ENCODE measurements at places on chromosomes 3 and 15.

GRCh38 chr3:32347343-32348125 lies 44.1 kb upstream of the CMTM7 start:
- no peak for DNase-seq

- no peak for DNase-seq
These were observed 7.0 kb downstream of the ZPLD1 start for GRCh38 chr3:102441832-102442231.

DNA sequence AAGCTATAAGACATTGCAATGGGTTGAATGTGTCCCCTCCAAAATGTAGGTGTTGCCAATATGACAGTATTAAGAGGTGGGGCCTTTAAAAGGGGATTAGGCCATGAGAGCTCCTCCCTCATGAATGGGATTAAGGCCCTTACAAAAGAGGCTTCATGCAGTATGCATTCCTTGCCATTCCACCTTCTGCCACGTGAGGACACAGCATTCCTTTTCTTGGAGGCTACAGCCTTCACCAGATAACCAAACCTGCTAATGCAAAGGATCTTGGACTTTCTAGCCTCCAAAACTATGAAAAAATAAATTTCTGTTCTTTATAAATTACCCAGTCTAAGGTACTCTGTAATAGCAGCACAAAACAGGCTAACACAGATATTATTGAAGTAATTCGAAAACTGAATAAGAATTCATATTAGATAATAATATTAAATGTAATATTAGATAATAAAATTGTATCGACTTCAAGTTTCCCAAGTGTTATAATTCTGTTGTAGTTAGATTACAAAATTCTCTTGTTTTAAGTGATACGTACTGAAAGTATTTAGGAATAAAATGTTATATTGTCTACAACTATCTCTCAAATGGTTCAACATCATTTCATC lies 29.4 kb upstream of the ATP8B4 start:
- DNase-seq = no peak

- no peak for DNase-seq
These were observed 548.7 kb downstream of the NSUN3 start for GRCh38 chr3:94611596-94611995.

- DNase-seq = no peak
These were observed 590.6 kb downstream of the MAGI1 start for GRCh38 chr3:65448120-65448519.

DNA sequence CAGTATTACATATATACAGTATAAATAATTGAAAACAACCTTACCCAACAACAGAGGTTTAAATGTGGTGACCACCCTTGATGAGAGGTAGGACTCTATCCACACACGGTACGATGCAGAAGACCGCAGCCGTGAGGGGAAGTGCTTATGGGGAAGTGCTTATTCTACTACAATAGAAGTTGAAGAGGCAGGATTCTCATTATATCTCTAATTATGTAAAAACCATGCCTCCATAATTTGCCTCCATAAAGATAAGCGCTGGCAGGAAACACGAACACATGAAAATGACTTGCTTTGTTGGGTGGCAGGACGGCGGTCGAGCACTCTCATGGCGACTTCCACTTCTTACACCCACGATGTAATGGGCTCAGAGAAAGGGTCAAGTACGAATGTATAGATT lies 7.2 kb upstream of the MUC13 start:
- no peak for DNase-seq

- DNase-seq = no peak
These were observed 6.8 kb downstream of the SPINT1 start for GRCh38 chr15:40850576-40851112.

DNA sequence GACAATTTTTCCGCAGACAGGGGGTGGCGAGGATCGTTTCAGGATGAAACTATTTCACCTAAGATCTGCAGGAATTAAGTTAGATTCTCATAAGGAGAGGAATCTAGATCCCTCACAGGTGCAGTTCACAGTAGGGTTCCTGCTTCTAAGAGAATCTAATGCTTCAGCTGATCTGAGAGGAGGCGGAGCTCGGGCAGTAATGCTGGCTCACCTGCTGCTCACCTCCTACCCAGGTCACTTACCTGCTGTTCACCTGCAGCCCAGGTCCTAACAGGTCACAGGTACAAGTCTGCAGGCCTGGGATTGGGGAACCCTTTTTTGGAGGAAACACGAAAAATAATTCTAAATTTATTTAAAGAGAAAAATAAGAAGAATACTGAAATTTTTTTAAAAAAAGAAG lies 406.8 kb downstream of the MCTP2 start:
- no peak for DNase-seq

- no peak for DNase-seq
These were observed 12.6 kb downstream of the KLHL18 start for GRCh38 chr3:47295322-47295721.

DNA sequence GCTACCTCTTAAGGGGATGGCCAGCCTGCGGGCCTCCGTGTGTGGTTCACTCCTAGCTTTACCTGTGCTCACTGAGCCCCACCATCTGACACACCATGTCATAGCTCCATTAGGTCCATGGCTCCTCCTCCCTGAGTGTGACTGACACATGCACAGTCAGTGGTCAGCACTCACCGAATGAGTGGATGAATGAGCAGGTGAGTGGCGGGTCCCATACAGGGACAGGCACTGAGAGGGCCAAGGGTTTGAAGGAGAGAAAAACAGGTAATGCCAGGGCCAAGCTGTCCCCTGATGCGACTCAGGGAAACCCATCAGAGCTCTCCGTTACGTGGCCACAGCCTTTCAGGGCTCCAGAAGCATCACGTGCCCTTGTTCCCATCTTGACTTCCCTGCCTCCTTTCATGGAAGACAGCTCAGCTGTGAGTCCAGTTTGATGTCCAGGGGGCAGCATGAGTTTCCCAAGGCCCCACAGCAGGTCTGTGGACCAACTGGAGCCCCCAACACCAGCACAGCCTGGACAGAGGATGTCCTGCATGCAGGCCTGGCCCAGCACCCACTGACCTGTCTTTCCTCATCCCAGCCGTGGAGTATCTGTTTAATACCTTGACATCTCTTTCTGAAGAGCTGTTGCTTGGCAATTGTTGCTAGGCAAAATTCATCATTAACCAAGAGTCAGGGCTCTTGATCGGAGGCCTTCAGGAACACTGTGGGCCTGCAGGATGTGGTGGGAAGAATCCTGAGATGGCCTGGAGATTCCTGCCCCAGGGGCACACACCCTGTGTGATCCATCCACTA lies 84.4 kb downstream of the PLXNA1 start:
- DNase-seq = no peak

DNA sequence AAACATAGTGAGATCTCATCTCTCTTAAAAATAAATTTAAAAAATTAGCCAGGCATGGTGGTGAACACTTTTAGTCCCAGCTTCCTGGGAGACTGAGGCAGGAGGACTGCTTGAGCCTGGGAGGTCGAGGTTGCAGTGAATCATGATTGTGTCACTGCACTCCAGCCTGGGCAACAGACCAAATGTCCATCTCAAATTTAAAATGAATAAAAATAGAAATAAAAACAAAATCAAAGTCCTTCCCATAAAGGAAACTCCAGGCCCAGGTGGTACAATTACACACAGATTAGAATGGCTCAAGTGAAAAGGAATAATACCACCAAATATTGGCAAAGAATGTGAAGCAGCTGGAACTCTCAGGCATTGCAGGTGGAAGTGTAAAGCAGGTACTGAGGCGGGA lies 19.3 kb upstream of the ATP10A start:
- no peak for DNase-seq

DNA sequence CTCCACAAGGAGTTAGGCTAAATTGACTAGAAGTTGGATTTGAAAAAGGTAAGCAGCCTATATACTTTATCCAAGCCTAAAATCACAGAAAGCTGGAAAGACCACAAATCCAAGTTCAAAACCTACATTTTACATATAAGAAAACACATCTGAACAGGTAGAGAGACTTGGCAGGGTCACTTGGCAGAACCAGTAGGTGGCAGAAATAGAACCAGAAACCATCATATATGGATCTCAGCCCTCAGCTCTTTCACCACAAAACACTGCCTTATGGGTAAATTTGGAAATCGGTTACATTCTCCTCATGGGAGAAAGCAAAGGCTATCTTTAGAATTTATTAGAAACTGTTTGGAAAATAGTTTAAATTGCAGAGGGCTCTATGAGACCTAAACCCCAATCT lies 44.2 kb downstream of the MKRN2 start:
- no peak for DNase-seq

GRCh38 chr15:33581032-33581431 lies 270.3 kb downstream of the RYR3 start:
- DNase-seq = no peak

DNA sequence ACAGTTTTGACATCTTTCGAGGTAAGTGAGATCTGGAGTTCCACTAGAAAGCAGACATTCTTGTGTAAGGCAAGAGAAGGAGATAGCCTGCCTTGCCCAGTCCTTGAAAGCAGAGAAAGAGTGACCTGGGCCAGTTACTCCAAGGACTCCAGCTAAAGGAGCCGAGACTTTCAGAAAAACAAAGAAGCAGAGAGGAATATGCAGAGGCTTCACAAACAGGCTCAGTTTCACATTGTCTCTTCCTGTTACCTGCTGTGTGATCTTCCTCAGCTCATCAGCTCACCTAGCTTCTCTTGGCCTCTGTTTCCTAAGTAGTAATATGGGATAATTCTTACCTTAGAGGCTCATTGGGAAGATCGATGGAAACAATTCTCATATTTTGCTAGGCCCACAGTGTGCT lies 81.0 kb downstream of the CDC25A start:
- no peak for DNase-seq

DNA sequence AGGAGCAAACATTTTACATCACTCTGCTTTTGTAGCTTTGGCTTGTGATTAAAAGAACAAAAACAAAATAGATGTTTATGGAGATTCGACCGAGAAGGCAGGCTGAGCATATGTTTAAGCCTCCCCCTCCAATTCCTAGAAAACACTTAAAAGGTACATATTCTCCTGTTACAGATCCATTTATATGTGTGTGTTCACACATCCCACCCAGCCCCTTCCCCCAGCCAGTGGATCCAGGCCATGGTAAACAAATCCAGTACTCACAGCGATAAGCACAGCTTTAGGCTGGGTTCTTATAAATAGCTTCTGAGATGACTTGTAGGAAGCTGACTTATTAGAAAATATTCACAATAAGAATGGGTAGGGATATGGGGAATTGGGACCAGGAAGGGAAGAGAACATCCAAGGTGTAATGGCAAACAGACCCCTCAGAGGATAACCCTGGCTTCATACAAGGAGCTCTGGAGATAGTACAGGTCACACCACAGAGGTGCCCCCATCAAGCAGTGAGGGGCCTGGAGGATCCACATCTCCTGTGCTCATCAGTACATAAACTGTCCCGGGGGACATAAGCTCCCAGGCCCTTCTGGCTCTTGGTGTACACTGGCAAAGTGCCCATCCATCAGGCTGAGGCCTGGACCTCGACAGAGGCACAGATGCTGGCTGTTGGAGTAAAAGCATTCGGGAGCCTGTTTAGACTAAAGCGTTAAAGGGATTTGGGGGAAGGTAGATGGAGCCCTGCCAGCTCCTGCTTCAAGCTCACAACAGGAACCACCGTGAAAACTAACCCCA lies 70.0 kb upstream of the UBE2E1 start:
- no peak for DNase-seq

- no peak for DNase-seq
These were observed 21.7 kb downstream of the AQP9 start for GRCh38 chr15:58159827-58160386.

DNA sequence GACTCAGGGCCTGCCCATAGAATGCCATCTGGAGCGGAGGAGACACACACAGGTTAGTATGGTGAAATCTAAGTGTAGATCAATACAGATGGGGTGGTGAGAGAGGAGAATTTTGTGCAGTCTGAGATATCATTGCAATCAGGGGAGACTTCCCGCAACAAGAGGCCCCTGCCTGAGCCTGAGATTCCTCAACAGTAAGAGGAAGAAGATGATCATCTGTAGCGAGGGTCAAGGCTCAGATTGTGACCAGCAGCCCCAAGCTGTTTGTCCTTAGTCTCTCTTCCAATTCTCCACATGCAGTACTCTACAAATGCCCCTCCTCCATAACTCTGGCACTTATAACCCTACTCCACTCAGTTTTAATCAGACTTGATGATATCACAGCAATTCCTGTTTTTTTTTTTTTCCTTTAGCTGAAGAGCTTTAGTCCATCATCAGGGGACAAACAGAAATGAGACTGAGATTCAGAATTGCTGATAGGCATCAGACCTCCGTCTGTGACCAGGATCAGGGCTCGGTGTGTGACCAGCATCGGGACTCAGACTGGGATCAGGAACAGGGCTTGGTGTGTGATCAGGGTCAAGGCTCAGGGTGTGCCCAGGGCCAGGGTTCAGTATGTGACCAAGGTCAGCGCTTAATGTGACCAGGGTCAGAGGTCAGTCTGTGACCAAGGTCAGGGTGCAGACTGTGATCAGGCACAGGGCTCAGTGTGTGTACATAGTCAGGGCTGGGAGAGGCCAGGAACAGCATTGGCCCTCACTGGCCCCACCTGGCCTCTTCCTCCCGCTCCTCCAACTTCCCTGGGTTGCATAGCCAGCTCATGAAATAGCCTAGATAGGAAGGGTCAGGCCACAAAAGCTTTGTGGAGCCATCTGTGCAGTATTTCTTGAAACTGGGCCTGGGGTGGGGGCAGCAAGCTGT lies 14.1 kb downstream of the LOXL1 start:
- no peak for DNase-seq

DNA sequence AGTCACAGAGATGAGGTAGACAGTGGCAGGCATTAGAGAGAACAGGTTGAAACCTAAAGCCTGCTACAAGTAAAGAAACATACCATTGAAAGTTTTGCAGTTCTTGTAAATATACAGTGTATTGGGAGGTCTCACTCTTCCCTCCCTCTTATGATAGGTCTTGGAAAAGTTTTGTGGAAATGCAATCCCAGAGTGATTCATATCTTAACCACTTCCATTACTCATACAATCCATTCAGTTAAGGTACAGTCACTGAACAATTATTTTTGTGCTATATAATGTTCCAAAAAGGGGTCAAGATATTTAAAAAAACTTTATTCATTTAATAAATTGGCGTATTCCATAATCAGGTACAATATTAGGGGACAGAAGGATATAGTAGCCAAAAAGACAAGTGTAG lies 737.7 kb upstream of the ALCAM start:
- no peak for DNase-seq

GRCh38 chr15:44163370-44163769 lies 31.7 kb downstream of the FRMD5 start:
- DNase-seq = no peak

DNA sequence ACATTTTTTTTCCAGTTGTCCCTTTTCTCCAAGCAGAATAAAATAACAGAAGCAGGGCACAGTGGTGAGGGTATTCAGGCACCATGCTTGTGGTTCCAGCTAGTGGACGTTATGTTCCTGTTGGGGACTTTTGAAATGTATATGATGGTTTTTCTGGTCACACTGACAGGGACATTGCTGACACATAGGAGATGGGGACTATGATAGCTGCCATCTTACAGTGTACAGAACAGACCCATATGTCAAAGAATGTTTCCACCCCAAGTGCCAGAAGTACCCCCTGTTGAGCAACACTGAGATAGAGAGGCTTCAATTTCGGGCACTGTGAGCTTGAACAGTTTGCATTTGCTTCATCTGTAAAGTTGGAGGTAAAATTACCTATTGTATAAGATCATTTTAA lies 38.6 kb downstream of the MCTP2 start:
- no peak for DNase-seq

- no peak for DNase-seq
These were observed 25.4 kb upstream of the TSEN2 start for GRCh38 chr3:12458901-12459300.

Data from GOT3 (cell line).